ENCODE measurements at places on chromosomes 6 and 20. TPM values are rescaled to one million over a fixed set of nuclear protein-coding genes. Genes with fewer than 3 reads are reported as not detected.

COL9A3 gene
- 35.2 TPM for total RNA-seq

TRIM10 gene
- not detected for total RNA-seq

SIRPB2 gene
- 0.35 TPM for total RNA-seq

PSORS1C1 gene
- 0.26 TPM for total RNA-seq

C6orf163 gene
- 0.57 TPM for total RNA-seq

KCTD20 gene
- 8.8 TPM for total RNA-seq

FGD2 gene
- 6.4 TPM for total RNA-seq

LY6G6C gene
- total RNA-seq = not detected

DNA sequence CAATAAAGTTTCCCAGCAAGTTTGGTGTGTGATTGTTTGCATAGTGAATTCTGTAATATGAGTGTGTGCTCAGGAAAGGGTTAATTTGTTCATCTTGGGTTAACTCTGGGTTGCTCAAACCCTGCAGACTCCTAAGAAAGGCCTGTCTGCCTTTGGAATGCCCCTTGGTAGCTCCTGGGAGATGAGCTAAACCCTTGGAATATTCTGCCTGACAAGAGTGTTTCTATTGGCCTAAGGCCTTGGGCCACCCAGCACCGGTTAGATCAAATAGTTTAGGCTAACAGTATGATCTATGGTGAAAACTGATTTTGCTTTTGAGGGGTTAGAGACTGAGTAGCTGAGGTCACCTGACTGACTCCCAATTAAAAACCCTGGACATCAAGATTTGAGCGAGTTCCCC lies 248.3 kb downstream of the GRM1 start:
- DNase-seq = no peak

DNA sequence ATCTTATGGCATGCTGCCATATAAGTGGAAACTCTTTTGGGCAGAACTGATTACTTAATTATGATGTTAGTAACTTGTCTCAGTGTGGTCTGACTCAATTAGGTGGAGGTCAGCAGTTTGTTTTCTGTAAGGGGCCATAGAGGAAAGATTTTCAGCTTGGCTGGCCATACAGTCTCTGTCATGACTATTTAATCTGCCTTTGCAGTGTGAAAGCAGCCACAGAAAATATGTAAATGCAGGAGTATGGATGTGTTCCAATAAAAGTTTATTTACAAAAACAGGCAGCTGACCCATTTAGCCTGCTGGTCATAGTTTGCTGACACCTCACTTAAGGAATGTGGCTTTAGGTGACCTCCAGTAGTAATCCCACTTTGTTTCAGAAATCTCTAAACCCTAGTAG lies 700.7 kb downstream of the EPM2A start:
- no peak for DNase-seq

DNA sequence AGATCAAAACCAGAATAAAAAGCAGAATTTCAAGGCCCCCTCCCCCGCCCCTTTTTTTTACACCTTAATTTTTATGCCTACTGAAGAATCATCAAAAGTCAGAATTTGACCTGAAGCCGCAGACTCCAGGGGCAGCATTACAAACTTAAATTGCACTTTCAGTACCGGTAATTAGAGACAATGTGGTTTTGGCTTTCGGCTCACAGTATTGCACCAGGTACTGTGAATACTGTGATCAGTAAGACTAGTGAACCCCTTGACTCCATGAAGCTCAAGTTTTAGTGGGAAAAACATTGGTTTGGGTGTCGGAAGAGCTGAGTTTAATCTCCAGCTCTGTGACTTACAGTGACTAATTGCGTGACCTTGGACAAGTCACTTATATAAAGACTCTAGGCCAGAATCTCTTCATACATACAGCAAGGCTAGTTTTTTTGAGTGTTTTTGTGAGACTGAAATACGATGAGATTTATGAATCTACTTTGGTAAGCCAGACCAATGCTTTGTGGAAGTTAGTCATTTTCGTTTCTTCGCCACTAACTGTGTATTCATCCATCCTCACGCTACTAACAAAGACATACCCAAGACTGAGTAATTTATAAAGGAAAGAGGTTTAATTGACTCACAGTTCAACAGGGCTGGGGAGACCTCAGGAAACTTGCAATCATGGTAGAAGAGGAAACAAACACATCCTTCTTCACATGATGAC lies 114.7 kb downstream of the SASH1 start:
- no peak for DNase-seq

DNA sequence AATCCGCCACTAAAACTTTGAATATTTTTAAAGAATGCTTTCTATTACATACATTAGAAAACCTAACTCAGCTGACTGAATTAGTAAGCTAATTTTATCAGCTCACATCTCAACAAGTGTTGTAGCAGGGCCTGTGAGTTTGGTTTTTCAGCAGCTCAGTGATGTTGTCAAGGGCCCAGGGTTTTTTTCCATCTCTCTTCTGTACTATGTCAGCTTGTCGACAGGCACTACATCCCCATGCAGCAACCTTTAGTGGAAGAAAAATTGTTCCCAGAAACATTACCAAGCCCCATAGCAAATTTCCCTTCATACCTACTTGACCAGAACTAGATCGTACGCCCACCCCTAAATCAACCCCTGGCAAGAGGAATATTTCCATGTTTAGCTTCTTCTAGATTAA lies 170.3 kb upstream of the TNFAIP3 start:
- no peak for DNase-seq

DNA sequence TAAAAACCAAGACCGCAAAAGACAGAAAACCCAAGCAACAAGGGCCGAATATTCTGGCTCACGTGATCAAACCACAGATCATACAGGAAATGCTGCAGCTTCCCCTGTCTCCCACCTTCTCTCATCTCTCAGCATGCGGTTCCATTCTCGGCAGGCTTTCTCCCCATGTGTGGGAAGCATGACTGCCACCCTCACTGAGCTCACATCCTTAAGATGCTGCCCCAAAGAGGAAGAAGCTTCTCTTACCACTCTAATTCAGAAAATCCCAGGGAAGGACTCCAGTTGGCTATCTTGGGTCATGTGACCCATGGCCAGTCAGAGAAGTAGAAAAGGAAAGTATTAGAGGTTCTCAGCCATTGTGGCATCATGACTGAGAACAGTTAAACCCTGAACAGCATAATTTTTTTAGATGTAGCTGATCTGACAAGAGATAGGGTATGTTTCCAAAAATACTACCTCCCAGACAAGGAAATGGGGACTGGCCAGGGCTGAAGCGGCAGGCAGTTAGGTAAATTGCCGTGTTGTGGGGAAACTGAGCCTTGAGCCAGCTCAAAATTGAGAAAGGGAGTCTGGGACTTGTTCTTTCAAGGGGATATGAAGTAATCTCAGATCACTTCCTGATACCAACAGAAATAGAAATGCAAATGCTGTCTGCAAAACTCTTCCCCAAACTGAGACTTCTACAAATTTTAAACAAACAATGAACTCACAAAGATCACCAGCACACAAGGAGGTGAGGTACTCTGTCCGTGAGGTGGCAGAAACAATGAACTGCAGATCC lies 37.1 kb upstream of the GRM4 start:
- no peak for DNase-seq

GRCh38 chr20:58418949-58419748 lies 30.1 kb downstream of the VAPB start:
- DNase-seq = no peak

DNA sequence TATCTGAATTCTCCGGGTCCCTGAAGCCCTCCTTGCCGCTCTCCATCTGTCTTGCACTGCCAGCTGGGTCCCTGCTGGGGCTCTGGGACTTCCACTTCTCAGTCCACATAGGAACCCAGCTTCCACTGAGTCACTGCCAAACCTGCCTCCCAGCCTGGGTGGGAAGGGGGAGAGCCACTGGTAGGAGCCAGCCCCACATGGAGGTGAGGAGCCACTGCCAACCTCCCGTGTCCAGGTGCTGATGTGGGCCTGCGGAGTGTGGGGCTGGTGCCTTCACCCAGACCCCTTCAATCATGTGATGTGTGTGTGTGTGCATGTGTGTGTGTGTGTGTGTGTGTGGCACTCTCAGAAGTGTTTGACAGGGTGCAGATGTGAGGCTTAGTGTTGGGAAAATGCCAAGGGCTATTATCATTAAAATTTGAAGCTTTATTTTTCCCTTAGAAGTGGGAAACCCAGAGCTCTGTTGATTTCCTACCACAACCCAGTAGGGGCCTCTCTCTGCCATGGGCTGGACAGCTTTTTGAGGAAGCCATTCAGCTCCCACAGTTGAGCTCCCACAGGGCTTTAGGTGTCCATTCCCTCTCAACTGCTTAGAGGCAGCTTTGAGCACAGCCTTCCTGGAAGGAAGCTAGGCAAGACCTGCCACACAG lies 9.3 kb upstream of the SGK2 start:
- no peak for DNase-seq

GRCh38 chr6:111799576-111800258 lies 73.5 kb downstream of the FYN start:
- DNase-seq = no peak

- DNase-seq = no peak
These were observed 42.5 kb upstream of the CD83 start for GRCh38 chr6:14075095-14075503.

- no peak for DNase-seq
These were observed 24.3 kb upstream of the TAB2 start for GRCh38 chr6:149293244-149293643.

- DNase-seq = no peak
These were observed 361.9 kb upstream of the JARID2 start for GRCh38 chr6:14883921-14884320.
